ENCODE measurements at places on chromosomes 5 and 9. TPM values are rescaled to one million over a fixed set of nuclear protein-coding genes. Genes with fewer than 3 reads are reported as not detected.

DNA sequence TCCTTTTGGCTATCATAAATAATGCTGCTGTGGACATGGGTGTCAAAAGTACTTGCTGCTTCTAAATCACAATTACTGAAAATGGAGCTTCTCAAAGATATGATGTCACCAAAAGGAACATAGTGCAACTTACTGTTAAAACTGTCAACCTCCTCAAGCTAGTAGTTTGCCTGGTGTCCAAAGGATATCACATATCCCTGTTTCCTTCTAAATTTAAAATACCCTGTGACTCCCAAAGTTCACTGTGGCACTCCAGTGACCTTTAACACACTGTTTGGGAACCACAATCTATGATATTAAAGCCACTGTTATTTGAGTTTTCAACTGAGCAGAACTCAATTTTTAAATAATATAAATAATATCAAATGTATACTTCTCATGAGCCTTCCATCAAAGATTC, 18.2 kb downstream of the GLIS3 start:
- no peak for DNase-seq

DNA sequence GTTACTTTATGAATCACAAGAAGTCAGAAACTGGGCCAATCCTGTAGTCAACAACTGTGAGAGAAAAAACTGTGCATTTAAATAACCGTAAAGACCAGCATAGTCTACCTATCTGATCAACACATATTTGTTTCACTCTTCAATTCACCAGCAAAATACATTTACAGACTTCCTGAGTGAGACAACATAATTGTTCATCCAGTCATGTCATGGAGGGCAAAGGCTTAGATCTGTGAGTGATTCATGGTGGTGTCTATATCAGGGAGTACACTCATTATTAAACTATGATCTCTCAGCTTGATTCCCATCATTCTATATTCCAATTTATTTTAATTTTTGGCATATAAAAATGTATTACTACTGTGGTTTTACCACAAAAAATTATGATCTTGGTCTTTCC, 694.6 kb downstream of the DNAH5 start:
- DNase-seq = no peak

- DNase-seq = peak; percentile 20
Measured at GRCh38 chr5:149857499-149857898, 87.1 kb downstream of the PDE6A start.

GRCh38 chr9:126536131-126536530, 77.6 kb upstream of the LMX1B start:
- DNase-seq = no peak

DNA sequence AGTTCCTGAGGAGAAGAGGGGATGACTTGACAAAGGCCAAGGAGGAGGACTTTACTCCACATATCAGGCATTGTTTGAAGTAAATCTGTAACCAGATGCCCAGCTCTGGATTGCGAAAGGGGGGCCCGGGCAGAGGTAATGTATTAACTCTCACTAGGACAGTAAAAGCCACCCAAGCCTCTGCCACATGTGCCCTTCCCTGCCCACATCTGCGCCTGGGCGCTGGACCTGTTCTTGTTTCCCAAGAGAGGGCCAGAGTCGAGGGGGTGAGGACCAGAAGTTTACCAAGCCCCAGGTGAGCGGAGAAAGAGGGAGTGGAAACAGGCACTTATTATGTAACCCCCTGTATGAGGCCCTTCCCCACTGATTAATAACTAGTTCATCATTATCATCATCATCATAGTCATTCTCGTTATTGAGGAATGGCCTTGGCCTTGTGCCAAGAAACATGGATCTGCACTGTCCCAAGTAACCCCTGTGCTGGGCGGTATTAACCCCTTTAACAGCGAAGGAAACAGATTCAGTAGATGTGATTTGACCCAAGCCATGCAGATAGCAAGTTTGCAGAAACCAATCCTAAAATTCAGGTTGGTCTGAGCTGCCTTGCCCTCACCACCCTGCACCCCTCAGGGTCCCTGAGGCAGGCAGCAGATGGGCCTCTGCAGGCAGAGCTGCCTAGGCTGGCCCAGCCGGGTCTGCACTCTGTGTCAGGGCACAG, at the start of gene SLC23A1:
SLC23A1 (minus strand) TSS at position 23 of the 718 bp plus-strand sequence. CDS start 44 bp downstream, outside the sequence.
- DNase-seq = no peak

DNA sequence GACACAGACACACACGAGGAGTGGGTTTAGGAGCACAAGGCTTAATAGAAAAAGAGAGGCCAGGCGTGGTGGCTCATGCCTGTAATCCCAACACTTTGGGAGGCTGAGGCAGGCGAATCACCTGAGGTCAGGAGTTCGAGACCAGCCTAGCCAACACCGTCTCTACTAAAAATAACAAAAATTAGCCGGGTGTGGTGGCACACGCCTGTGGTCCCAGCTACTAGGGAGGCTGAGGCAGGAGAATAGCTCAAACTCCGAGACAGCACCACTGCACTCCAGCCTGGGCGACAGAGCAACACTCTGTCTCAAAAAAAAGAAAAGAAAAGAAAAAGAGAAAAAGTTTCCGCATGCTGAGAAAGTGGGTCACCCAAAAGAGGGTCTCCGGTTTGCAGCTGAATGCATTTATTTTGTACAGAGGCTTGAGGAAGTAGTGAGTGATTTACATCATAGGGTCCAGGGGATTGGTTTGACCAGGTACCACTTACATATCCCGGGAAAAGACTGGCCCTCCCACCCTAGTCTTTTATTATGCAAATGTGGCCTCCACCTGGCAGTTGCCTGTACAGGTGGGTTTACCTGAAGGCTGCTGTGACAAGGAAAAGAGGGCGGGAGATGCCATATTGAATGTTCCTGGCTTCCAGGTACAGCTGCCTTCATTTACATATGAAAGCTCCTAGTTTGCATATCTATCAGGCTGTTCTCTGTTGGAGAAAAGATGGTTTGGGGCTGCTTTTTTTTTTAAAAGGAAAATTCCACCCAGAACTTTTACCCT, 366.2 kb upstream of the GRAMD2B start:
- DNase-seq = no peak

DNA sequence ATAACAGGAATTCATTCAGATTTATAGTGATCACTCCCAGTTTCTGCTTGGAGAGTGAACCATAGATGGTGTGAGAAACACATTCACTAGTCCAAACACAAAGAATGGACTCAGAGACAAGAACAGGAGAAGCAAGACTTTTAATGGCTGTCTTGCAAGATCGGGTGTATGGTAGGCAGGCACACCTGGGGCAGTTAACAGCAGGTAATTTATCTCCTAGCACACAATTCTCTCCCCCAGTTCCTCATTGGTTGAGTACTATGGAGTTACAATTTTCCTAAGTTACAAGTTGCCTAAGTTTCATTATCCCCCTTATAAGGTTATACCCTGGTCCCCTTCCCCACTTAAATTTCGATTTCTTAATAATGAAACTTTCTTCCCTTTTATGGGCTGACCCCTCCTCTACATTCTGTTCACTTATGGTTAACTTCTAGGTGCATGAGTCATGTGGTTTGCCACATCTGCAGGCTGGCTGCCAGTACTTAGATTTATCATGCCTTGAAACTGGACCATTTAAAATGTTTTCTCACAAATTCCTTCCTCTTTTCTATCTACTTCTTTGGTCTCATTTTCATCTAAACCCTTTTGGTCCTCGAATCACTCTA, 623.3 kb downstream of the HINT1 start:
- no peak for DNase-seq

- DNase-seq = peak; percentile 73
Measured at GRCh38 chr5:67773411-67774266, 441.9 kb upstream of the PIK3R1 start.

DNA sequence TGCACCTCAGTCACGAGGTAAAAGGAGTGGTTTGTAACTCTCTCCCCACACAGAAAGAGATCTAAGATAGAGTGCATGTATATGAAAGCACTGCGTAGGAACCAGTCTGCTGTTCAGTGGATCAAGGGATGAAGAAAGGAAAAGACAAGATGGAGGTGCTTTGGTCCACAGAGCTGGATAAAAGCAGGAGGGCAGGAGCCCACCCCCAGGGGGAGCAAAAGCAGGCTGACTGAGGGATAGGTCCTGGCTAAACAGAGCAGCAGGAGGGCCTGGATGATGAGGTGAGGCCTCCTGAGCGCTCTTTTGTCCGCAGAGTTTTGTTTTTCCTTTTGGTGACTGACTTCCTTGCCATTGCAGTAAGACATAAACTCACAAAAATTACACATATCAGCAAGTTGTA, 293.5 kb upstream of the C9orf72 start:
- no peak for DNase-seq

- no peak for DNase-seq
Measured at GRCh38 chr9:6787793-6788161, 30.0 kb downstream of the KDM4C start.

DNA sequence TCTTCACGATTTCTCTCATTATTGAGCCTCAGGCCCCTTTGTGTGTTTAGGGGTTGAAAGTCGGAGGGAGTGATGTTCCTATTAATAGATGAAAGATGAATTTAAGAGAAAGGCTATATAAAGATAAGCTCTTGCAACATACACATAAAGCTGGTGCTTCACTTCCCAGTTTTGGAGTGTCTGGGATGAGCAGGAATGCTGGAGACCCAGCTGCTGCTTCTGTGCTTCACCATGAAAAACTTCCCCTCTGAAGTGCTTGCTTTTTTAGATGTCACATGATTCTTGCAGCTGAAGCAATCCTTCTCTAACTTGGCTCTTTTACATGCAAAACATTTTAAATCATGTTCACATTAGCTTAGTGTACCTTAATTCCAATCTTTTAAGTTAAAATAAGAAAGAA, 19.7 kb upstream of the SNCAIP start:
- DNase-seq = no peak

- DNase-seq = no peak
Measured at GRCh38 chr5:72940082-72940481, 15.8 kb upstream of the FCHO2 start.

DNA sequence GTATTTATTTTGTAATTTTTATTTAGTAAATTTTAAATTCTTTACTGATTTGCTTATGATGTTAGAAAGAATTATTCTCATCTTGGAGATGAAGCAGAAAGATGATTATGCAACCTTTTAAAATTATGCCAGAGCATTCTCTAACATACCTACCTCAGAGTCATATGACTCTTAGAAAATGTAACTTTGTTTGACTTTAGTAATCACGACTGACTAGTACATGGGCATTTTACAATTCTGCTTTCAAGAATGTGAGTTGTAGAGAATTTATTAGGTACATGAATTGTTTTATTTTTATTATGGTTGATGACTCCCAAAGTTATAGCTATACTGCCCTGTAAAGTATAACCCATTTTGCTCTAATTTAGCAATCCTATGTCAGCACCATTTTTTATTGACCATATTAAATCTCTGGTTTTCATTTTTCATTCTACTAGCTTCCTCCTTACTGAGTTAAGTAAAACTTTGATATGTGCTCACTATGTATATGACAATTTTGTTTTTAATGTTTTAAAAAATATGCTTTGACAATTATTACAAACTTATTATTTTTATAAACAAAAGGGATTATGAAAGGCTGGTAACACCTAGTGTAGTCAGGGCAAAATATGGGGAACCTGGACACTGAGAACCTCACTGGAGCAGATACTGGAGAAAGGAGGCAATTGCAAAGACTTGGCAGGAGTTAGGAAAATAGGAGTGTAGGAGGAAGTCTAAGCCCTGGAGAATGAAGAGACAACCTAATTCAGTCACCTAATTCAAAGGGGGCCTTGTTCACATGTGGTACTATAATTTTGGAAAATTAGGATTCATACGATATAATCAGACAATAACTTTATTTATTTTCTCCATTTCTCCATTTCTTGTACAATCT, 249.7 kb upstream of the DAB2 start:
- DNase-seq = no peak

DNA sequence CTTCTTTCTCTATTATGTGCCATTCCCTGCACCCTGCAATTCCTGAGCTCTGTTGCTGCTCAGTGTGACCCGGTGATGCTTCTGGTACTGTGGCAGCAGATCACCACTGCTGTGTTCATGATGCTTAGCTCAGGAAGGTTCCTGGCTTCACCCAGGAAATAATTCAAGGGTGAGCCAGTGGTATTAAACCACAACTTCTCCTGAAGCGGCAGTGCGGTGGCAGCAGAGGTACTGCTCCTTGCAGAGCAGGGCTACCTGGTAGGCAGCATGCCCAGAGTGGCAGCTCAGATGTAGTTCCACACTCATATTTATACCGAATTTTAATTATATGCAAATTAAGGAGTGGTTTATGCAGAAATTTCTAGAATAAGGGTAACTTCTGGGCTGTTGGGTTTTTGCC, 213.8 kb upstream of the ZNF608 start:
- DNase-seq = no peak

DNA sequence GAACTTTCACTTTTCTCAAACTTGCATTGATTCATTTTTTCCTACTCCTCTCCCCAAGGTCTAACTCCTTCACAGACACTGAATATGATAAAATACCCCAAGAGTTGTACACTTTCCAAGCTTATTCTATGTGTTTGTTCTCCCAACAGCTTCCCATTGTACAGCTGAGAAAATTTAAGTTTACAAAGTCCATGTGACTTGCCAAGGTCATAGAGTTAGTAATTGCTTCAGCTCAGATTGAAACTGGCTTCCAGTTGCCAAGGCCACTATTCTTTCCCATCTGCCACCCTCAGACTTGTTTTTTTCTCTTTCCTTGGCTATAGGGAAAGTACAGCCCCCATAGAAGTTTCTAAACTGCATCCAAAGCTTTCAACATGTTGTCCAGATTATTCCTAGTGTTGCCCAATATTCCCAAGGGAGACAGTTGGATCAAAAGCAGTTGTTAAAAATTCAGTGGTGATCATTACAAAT, 34.8 kb downstream of the TNFSF8 start:
- DNase-seq = no peak

DNA sequence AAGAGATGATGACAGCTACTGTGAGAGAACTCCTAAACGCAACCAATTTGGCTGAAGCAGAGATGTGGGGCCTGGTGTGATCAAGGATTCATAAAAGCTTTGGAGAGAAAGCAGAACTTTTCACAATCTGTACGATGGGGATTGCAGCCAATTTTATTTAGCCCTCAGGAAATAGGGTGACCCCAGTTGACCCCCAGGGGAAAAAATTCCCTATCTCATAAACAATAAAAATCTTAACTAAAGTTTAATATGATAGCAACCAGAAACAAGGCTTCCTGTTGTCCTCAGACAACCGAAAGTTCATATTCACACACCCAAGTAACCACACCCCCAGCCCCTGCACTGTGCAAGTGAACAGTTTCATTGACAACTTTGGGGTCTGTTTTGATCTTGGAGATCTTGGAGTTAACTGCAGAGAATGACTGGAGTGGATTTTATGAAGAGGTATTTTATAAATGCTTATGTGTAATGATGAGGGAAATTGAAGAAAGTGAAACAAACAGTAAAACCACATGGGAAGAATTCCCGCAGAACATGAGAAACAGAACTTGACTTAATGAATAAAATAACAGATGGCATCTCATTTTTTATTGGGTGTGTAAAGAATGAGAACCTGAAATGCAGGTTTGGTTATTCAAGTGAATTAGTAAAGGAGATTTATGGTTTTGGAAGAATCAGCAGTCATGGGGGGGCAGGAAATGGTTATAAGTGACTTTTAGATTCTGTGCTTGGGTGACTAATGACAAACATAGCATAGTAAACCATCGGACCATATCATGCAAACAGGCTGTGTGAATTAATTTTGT, 94.5 kb downstream of the PDE4D start:
- DNase-seq = no peak

Gene ENTPD2
- 21.7 TPM for total RNA-seq

Gene DRD1
- 12.4 TPM for total RNA-seq

Gene KCNN2
- 32.8 TPM for total RNA-seq

Gene TRPM3
- 32.5 TPM for total RNA-seq

Gene SLC25A2
- total RNA-seq = not detected

Gene ZNF484
- total RNA-seq = 16.7 TPM

Gene FANCG
- total RNA-seq = 35.4 TPM

Gene GPR150
- 4.3 TPM for total RNA-seq

Data from dorsolateral prefrontal cortex (tissue), 122 donors.